Right cardiac atrium (tissue), 5 donors: ENCODE measurements at places on chromosomes 3 and 15. TPM values are rescaled to one million over a fixed set of nuclear protein-coding genes. Genes with fewer than 3 reads are reported as not detected.
A peak's percentile ranks its signal among the peaks of the same experiment; 100 is the strongest.

The GATA2 gene
- total RNA-seq, result 18.0 TPM

The SEMA6D gene
- total RNA-seq, result 7.0 TPM

The SLC6A1 gene
- total RNA-seq, result 2.4 TPM

The KNG1 gene
- 0.53 TPM for total RNA-seq

The TM4SF1 gene
- 70.8 TPM for total RNA-seq

The SPESP1 gene
- 2.0 TPM for total RNA-seq

The USP19 gene
- total RNA-seq, result 61.5 TPM

The PAK6 gene
- total RNA-seq, result 17.2 TPM

The SCN11A gene
- total RNA-seq, result 0.03 TPM

The PAQR9 gene
- 8.6 TPM for total RNA-seq

- no peak for DNase-seq
These were observed 32.9 kb downstream of the CDV3 start for GRCh38 chr3:133606342-133606741.

DNA sequence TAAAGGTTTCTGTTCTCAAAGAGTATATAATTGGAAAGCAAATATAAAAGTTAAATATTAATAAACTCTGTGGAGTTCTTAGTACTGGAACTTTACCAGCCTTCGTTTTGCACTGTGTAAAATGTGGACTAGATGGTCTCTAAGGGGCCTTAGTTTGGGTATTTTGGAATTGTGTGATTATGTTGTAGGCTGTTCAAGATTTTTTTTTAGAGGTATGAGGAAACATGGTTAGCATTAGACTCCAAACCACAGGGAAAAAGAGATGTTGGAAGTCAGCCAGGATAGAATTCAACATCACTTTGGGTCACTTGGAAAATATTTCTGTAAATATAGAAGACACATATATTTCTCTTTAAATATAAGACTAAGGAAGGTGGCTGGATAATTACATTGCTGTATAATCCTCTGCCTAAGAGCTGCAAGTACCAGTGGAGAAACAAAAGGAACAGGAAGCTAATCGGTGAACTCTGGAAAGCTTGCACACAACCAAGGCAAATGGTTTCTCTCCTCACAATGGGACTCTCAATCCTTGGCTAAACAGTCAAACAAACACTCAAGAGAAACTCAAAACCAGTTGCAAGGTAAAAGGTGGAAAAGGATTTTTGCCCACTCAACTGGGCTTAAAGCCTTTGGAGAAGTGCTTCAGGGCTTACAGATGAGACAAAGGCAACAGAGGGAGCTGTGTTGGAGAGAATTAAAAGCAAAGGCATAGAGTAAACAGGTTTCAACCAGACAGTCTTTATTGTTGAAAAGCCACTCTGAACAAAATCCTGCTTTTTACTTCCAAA lies 141.7 kb downstream of the NR1D2 start:
- DNase-seq, result no peak

DNA sequence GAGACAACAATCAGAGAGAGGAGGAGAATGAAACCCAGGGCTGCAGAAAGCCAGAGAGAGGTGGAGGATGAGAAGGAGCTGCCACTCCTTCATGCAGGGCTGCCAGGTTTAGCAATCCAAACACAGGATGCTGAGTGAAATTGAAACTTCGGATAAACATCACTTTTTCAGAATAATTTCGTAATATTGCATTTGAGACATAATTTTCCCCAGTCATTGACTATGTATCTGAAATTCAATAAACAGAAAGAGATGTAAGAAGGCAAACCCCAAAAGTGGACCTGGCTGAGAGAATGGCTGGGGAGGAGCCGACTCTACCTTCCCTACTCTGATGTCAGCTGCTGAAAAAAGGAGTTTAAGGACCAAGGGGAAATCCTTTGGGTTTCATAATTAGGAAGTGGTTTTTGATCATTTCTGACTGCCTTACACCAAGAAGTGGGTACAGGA lies 33.8 kb downstream of the SLC9A9 start:
- DNase-seq, result no peak

GRCh38 chr15:69011641-69012040 lies 2.9 kb upstream of the NOX5 start:
- DNase-seq, result no peak

GRCh38 chr3:99249627-99250026 lies 348.1 kb upstream of the DCBLD2 start:
- no peak for DNase-seq

DNA sequence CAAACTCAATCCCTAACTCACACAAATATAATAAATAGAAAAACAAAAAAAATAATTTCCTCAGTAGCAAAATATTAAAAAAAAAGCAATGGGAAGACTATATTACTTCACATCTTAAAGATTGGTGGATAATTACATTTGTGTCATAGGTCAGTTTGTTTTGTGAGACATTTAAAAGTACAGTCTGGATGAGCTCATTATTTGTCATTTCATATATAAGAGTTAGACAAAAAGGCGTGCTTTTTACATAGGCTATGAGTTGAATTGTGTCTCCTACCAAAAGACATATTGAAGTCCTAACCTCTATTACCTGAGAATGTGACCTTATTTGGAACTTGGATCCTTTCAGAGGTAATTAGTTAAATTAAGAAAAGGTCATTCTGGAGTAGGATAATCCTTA lies 710.1 kb upstream of the CBLB start:
- no peak for DNase-seq

- no peak for DNase-seq
These were observed 60.7 kb downstream of the EXOG start for GRCh38 chr3:38556640-38557358.

- DNase-seq, result peak; percentile 26
These were observed 34.7 kb downstream of the MAP3K13 start for GRCh38 chr3:185397676-185398075.

- DNase-seq, result no peak
These were observed 14.5 kb downstream of the GP5 start for GRCh38 chr3:194384569-194385001.

GRCh38 chr15:93028632-93029213 lies 60.3 kb downstream of the RGMA start:
- peak; percentile 95 for DNase-seq

DNA sequence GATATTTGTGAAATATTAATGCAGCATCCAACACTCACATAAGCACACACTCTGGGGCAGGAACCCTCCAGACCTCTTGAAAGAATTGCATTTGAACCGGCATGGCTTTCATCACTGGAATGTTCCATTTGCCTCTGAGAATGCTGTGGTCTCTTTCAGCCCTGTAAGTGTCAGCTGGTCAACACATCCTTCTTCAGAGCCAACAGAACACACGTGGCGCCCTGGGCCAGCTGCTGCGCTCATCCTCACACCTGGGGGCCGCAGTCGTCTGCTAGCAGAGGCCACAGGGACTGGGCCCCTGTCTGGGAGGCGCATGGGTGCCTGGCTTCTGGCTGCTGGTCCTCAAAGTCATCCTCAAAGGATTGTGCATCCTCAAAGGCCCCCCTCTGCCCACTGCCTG lies 71.4 kb upstream of the HERC1 start:
- no peak for DNase-seq

DNA sequence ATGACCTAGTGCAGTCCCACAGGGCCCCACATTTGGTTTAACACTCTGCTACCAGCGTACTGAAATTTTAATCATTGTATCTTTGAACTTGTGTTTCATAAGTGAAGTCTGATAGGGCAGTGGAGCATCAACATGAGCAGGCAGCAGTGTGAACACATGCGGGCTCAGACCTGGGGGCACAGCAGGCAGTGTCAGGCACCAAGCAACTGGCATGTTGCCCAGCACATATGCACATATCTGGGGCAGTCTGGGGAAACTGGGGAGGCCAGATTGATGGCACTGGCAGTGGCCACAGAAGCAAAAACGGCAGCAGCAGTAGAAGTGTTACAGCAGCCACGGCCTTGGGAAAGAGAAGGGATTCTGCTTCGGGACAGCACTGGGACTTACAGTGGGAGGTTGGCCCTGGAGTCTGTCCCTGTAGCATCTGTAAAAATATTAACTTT lies 353.9 kb upstream of the KCNMB2 start:
- DNase-seq, result peak; percentile 13

- no peak for DNase-seq
These were observed 33.5 kb downstream of the SUCLG2 start for GRCh38 chr3:67620869-67621268.

- no peak for DNase-seq
These were observed 207.4 kb downstream of the FMN1 start for GRCh38 chr15:32987067-32987466.

GRCh38 chr3:161941891-161942290 lies 445.3 kb downstream of the OTOL1 start:
- no peak for DNase-seq

DNA sequence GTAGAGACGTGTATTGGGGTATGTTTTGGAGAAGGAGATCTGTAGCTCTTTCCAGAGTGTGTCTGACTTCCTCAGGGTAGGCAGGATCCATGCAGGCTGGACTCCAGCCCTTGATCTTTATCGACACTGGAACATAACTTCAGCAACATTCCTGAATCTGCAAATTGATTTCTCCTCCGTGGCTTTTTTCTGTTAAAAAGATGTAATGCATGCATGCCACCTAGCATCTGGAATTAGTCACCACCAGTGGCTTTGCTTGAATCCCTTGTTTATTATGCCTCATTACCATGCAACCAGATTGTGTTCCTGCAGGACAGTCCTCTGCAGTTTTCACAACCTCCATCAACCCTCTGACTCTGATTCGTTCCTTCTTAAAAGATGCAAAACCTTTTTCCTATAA lies 86.1 kb downstream of the CCNL1 start:
- no peak for DNase-seq

GRCh38 chr3:46719044-46719565 lies 1.4 kb upstream of the PRSS50 start:
- DNase-seq, result no peak

DNA sequence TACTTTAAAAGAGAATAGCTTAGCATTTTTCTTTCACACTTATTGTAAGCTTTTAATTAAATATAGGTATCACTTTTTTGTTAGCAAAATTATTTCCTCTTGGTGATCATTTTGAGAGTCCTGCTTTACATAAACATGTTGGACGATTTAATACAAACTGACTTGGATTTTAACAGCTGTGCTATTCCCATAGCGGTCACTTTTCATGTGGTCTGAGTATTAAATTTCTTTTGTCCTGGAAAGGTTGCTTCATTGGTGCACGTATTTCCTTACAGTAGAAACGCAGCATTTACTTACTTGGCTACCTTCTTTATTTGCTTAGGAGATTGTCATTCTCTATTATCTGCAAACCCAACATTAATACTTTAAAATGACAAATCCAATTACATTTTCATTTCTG lies 109.4 kb downstream of the ATG7 start:
- DNase-seq, result no peak

GRCh38 chr15:96720251-96720650 lies 389.8 kb downstream of the NR2F2 start:
- DNase-seq, result no peak

GRCh38 chr15:67593562-67593961 lies 51.1 kb downstream of the MAP2K5 start:
- no peak for DNase-seq
